AML-193 (cell line): ENCODE measurements at places on chromosomes 6 and 20.

GRCh38 chr6:31530659-31531058, 1.9 kb downstream of the MCCD1 start:
- DNase-seq, result no peak

DNA sequence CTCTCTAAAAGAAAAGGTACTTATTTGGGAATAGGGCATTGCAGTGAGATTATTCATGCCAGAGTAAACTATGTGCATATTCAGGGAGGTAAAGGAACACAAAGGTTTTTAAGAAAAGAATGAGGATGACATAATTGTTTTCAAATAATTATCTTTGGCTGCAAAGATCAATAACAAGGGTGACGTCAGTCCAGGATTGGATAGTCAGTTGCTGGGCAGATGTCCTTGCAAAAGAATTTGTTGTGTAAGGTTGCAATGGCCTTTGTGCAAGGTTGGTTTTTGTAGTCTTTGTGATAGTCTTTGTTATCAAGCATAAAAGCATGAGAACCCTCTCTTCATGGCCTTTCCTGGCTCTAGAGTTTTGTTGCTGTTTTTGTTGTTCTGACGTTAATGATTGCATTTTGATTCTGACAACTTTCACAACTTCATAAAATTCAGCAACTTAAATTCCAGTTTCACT, 17.7 kb downstream of the LOC128125822 start:
- DNase-seq, result no peak

GRCh38 chr6:8494730-8495129, 59.4 kb upstream of the SLC35B3 start:
- DNase-seq, result no peak

DNA sequence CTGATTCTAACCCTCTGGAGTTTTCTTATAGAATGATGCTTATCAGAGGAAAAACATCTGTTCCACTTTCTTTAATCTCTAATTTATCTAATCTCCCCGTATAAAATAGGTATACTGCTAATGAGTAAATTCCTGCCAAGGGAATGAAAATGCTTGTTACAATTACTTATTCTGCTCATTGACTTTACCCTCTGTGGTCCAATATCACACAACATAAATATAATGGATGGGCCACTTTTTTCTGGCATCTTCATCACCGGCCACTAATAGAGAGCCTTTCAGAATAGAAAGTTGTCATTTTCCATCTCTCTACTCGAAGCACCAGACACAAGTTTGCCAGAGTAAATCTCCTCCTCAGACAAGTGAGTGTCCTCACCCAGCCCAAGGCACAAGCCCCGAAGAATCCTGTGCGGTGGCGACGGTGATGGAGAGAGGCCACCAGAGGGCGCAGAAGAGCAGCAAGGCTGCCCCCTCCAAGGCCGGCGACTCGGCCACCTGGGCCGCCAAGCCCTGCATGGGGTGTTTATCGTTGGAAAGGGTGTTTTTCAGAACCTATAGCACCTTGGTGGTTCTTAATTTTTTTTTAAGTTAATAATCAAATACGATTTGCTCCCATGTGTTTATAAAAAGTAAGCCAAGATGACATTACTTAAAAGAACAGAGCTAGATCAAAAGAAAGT, 212.9 kb upstream of the ARID1B start:
- peak; percentile 53 for DNase-seq

DNA sequence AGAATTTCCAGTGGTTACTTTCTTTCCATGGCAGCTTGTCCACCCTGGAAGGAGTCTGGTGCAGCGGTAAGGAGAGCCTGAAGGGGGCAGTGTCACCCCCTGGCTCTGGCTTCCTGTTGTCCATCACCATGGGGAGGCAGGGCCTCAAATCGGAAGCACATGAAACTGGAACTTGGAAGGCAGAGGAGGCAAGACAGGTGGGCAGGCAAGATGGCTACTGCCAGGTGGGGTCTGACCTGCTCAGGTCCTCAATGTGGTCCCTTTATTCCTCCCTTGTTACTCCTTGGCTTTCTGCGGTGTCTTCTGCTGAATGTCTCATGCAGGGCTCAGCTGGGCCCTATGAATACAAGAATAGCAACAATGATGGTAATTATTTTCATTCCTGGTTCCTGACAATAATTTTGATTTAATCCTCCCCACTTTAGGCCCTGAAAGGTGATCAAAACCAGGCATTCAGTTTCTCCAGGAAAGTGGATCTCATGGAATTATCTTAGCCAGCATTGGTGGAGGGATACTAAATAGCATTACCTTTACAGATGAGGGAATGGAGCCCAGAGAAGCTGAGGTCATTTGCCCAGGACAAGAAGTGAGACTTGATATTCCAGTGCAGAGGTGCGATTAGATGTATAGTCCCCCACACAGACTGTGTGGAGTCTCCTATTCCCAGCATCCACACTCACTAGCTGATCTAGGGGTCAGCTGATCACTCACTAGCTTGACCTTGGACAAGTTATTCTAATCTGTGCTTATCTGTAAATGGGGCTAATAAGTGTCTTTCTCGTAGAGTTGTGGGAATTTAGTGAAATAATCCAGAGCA, 17.6 kb upstream of the SNAI1 start:
- DNase-seq, result peak; percentile 32

- DNase-seq, result peak; percentile 87
Measured at GRCh38 chr6:118580585-118581419, 32.7 kb downstream of the PLN start.

GRCh38 chr20:45337367-45338120, 10.7 kb downstream of the SDC4 start:
- no peak for DNase-seq

DNA sequence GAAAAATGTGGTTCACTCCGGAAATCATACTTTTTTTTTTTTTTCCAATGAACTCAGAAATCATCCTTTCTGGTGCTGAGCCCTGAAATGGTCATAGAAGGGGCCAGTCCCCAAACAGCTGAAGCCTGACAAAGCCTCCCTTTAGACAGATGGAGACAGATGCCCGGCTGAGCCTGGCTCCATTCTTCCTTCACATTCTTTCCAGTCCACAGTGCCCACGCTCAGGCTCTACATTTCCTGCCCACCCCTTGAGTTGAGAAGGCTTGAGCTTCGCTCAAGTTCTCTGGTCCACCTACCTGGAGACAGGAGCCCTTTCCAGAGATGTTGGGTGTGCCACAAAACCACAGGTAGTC, 41.2 kb downstream of the KCNK5 start:
- no peak for DNase-seq

DNA sequence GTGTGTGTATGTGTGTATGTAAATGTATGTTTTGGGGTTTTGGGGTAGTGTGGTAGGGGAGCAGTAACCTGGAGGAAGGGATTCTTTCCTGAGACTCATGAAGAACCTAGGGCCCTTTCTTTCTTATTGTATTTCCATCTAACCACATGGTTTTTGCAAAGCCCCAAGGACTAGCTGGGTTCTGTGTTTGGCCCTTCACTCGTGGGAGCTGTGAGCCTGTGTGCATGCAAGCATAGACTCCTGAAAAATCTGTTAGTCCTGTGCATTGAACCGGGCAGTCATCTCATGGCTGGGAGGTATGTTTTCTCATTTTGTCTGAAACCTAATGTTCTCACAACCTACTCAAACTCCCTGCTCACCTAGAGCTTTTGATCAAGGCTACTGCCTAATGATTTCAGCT, 219.1 kb downstream of the PHACTR1 start:
- DNase-seq, result no peak

DNA sequence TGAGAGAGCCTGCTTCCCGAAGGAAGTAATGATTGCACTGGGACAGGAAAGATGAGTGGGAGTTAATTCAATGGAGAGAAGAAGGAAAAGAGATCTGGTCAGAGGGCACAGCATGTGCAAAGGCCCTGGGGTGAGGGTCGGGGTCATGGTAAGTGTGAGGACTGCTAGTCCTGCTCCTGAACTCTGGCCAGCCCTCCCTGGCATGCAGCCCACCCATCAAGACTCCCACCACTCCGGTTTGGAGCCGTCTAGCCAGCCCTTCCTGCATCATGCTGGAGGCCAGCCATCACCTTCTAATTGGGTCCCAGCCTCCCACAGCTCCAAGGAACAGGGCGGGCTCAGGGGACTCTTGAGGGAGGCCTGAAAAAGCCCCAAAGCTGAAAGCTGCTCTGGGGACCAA, 42.1 kb downstream of the SRSF3 start:
- no peak for DNase-seq

- no peak for DNase-seq
Measured at GRCh38 chr20:34979366-34980153, 23.9 kb downstream of the MYH7B start.

DNA sequence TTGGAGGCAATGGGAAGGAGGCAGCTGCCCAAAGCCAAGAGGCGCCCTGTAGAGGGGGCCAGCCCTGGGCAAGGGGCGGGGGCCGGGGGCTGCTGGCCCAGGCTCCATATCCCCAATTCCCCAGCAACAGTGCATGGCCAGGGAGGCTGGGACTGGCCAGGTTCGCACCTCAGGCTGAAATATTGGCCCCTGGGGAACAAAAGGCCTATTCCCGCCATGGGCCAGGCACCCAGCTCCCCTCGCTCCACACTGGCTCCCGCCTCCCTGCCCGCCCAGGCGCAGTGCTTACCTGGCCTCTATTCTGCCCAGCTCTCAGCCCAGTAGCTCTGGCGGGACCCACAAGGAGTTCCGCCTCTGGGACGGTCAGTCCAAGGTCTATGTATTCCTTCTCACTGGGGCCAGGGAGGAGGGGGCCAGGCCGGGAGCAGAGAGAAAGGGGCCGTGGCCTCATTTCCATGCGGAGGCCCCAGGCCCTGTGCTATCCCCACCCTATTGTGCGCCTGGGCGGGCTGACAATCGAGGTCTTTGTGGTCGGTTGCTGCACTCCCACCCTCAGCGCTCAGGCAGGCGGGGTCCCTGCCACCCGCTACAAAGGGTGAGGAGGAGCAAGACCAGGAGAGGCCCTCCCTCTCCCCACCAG, 42.3 kb downstream of the YTHDF1 start:
- DNase-seq, result no peak

GRCh38 chr6:70889270-70889669, 67.6 kb downstream of the B3GAT2 start:
- DNase-seq, result no peak

GRCh38 chr6:37998366-37998765, 178.8 kb downstream of the ZFAND3 start:
- no peak for DNase-seq

- no peak for DNase-seq
Measured at GRCh38 chr20:46112430-46113112, 5.5 kb upstream of the CD40 start.

DNA sequence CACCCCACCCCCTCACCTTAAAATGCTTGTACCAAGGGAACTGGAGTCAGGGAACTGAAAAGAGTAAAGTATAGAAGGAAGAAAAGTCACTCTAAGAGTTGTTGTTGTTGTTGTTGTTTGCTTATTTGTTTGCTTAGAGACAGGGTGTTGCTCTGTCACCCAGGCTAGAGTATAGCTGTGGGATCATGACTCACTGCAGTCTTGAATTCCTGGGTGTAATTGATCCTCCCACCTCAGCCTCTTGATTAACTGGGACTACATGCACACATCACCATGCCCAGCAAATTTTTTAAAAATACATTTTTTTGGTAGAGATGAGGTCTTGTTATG, 681.6 kb upstream of the GJE1 start:
- DNase-seq, result no peak
